ENCODE measurements at places on chromosomes 3 and 15.

DNA sequence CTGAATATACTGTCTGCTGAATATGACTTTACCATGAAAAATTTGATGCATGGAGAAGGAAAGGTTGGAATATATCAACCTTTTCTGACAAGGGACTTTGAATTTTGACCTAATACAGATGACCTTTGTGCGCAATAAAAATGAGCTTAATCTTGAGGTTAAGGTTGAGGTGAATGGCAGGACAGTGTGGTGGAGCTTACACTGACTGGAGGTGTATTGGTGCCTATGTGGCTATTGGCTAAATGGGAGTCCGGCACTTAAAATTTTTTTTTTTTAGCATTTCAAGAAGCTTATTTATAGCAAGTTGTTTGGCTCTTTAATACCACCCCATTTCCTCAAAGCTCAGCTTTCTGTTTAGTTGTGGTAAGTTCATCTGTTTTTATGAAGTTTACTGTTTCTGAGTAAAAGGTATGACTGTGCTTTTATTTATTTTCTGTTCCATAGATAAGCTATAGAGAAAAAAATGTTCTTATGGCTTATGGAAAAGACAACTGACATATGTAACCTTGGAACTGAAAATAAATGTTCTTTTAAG lies 15.2 kb downstream of the CDIN1 start:
- no peaks in the 10 kb centered on the region for H3K27me3 ChIP-seq
- no peak overlapping the region for H3K4me3 ChIP-seq
- no peak overlapping the region for H3K27ac ChIP-seq

- no peak for DNase-seq
- H3K4me3 ChIP-seq = no peak within 1 kb of the TSS
- peaks cover 8% of the 10 kb centered on the region for H3K4me1 ChIP-seq
- H3K27me3 ChIP-seq = no peaks in the 10 kb centered on the region
- H3K36me3 ChIP-seq = no peaks in the 10 kb centered on the region
Measured at GRCh38 chr15:78092261-78093041, at the start of gene SH2D7. Gene SH2D7 (plus strand): TSS chr15:78092561. CDS start chr15:78092585, 24 bp downstream.

DNA sequence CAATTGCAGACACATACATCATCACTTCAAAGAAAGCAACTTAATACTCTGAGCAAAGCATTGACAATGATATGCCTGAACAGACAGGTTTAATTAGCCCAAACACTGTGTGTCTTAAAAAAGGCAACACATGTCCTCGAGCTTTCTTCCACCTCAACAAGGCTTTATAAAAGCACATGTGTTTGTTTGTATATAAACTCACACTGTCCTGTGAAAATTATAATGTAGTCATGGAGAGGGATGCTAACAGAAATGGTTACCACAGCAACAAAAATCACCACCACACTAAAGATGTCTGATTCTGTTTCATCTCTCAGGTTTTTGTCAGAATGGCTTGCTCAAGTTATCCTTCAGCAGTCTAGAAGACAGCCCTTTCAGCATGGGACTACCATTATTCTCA lies 314.7 kb downstream of the MAGI1 start:
- peaks cover 15% of the 10 kb centered on the region for H3K4me1 ChIP-seq
- DNase-seq = no peak
- no peaks in the 10 kb centered on the region for H3K36me3 ChIP-seq
- no peak overlapping the region for H3K27ac ChIP-seq

- peaks cover 7% of the 10 kb centered on the region for H3K4me1 ChIP-seq
- H3K36me3 ChIP-seq = no peaks in the 10 kb centered on the region
- DNase-seq = peak; percentile 63
- no peak overlapping the region for H3K27ac ChIP-seq
Measured at GRCh38 chr3:50675179-50676030, 678 bp downstream of the DOCK3 start.

DNA sequence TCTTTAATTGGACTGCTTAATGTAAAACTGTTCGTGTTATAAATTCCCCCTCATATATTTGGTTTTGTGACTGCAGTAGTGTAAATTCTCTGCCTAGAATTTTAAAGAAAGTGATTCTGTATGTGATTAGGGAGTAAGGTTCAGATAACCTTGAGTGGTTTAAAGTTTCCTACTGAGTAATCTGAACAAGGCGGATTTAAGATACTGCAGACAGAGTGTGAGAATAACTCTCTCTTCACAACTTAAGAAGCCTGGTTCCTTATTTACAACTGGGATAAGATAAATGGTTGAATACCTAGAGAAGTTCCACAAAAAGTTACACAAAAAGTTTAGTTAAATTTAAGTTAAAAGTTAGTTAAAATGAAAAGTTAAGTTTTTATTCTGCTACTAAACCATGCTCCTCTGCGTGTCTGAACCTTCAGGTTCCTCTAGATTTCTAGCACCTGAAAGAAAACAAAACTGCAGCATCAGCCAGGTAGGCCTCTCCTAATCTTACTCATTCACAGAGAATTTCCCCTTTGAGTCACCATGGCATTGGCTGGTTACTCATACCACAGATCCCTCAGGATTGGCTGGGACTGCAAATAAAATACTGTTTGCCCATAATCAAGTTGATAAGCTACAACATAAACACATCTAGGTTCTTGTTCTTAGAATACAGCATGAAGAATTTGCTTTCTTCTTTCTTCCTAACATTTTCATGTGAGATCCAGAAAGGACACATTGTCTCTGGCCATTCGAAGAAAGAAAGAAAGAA lies at the start of gene ARL14:
ARL14 (plus strand) TSS at position 614 of the 757 bp plus-strand sequence. CDS start 187 bp downstream, outside the sequence.
- H3K27me3 ChIP-seq = no peaks in the 10 kb centered on the region
- peak; percentile 87 for DNase-seq
- H3K27ac ChIP-seq = peak within 1 kb of the TSS; percentile 95

DNA sequence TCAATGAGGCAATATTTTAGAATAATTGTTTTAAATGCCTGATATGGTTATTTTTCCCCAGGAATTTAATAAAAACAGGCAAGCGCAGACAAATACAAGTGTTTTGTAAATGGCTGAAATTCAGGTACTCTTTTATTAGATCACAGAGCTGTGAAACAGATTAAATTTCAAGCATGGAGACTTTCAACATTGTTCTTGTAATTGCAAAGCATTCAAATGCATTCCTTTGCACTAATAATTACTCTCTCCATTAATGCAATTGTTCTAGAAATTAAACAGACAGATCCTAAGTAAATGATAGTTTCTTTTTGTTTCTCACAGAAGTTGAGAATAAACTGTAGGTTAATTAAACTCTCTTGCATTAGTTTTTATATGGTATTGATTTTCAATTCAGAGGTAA lies 42.4 kb upstream of the TGFBR2 start:
- no peak overlapping the region for H3K4me3 ChIP-seq
- no peaks in the 10 kb centered on the region for H3K36me3 ChIP-seq
- H3K27me3 ChIP-seq = no peaks in the 10 kb centered on the region
- no peaks in the 10 kb centered on the region for H3K4me1 ChIP-seq

- H3K36me3 ChIP-seq = peaks cover 14% of the 10 kb centered on the region
- H3K27me3 ChIP-seq = no peaks in the 10 kb centered on the region
- H3K27ac ChIP-seq = no peak overlapping the region
- H3K4me1 ChIP-seq = peaks cover 10% of the 10 kb centered on the region
- DNase-seq = no peak
- no peak overlapping the region for H3K4me3 ChIP-seq
Measured at GRCh38 chr3:50574444-50574831, 5.1 kb downstream of the HEMK1 start.

All from Calu3 (cell line).